ENCODE measurements at places on chromosomes 7 and 10.

DNA sequence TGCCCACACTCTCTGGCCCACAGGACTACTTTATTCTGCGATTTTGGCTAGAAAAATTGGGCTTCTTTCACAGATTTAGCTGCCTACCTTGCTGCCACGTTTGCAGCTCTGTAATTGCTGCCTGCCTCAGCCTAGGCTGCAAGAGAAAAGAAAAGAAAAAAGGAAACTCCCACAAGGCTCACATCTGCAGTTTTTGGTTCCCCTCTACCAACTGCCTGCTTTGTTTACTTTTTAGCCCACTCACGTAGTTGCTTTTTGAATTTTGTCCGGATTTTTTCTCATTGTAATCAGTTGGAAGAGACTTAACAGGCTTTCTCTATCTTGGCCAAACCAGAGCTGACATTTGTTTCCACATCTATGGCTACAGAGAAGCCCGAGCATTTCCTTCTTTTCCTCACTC is 24.3 kb downstream of the SUN3 start:
- DNase-seq = no peak

DNA sequence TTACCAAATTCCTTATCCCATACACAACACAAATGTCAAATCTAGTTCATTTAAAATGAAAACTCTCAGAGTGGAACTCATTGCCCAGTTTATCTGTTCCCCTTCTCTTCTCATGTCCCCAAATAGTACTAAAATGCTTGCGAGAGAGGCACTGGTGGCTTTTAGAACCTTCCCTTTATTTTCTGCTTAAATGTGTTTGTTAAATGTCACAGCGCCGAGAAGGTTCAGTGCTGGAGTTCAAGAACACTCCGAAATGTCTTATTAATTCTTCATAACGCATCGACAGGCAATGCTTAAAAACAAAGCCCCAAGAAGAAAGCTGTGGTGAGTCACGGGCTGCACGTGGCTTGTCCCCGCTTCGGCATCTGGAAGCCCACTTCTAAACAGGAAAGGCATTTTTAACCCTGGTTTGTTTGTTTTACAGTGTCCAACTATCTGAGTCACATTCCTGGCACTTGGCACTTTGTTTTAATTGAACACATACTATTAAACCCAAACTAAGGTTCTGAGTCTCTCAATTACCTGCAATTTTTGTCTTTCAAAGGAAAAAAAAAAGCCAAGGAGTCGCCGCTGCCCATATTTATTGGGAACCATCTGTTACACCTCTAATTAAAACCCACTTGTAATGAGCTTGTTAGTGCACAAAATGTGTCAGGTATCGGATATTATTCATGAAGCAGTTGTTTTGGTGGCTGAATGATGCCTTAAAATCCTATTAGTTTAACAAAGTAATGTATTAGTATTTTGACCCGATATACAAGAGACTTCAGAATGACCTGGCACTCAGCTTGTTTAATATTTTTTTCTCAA is 49.9 kb upstream of the MGMT start:
- DNase-seq = no peak

DNA sequence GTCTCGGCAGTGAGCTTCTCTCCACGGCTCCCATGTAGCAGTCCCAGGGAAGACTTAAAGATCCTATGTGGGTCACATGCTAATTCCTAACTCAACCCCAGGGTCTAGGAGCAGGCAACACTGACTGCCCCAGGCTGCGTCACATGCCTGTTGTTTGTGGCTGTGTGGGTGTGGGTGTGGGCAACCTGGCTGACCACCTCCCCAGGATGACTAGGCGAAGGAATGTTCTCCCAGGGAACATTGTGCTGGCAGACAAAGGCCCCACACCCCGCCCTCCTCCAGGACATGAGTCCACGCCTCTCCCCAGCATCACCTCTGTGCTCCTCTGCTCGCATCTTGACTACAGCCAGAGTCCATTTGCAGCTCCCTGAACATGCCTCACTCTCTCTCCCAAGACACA is 30.3 kb downstream of the SLC29A3 start:
- DNase-seq = no peak

DNA sequence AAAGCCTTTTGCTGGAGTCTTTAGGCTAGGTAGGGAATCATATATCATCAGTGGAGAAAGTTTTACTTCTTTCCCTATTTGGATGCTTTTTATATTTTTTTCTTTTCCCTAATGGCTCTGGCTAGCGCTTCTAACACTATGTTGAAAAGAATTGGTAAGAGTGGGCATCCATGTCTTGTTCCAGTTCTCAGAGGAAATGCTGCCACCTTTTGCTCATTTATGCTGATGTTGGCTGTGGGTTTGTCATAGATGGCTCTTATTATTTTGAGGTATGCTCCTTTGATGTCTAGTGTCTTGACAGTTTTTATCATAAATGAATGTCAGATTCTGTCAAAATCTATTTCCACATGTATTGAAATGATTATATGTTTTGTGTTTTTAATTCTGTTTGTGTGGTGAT is 1544.1 kb downstream of the REEP3 start:
- no peak for DNase-seq

GRCh38 chr10:105243381-105243780 is 602.3 kb downstream of the SORCS3 start:
- no peak for DNase-seq

GRCh38 chr10:12656518-12657142 is 307.3 kb downstream of the CAMK1D start:
- no peak for DNase-seq

DNA sequence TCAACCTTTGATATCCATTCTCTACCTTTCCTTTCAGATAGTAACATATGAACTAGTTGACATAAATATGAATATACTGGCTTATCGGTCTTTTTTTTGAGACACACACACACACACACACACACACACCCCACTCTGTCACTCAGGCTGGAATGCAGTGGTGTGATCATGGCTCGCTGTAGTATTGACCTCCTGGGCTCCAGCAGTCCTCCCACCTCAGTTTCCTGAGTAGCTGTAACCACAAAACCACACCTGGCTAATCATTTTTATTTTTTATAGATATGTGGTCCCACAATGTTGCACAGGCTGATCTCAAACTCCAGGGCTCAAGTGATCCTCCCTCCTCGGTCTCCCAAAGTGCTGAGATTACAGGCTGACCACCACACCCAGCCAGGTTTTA is 14.2 kb upstream of the NT5C3A start:
- no peak for DNase-seq

All from GM12892 (cell line).